ENCODE measurements at places on chromosomes 16 and 17.

GRCh38 chr17:42459256-42459800, 650 bp downstream of the ATP6V0A1 start:
- DNase-seq, result no peak

GRCh38 chr16:24118126-24118821, 137.9 kb upstream of the CACNG3 start:
- DNase-seq, result no peak

GRCh38 chr17:50889528-50890118, 23.5 kb upstream of the TOB1 start:
- DNase-seq, result no peak

- no peak for DNase-seq
Measured at GRCh38 chr16:10601444-10602408, 21.3 kb upstream of the EMP2 start.

- DNase-seq, result no peak
Measured at GRCh38 chr17:78510141-78511075, 66.8 kb downstream of the DNAH17 start.

DNA sequence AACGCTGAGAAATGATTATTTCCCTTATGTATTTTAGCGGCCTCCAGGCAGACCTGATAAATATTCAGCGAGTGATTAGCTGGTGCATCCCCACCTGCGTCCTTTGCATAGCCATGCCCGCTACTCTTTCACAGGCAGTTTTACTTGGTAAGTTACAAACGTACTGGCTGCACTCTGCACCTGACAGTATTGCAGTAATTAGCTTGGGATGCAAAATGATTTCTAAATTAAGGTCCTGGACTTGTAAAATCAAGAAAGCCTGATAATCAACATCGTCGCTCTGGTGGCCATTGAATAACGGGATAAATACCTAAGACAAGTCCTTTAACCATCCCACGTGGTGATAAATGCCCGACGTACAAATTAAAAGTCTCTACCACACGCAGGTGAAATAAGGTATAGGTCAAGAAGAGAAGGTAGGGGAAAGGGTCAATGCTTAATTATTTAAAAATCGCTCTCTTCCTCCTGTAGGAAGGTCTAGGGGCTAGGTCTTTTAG, 998 bp upstream of the PRKCA start:
- no peak for DNase-seq
